ENCODE measurements at places on chromosomes 3 and 15.

GRCh38 chr3:127751782-127752181 is 70.5 kb downstream of the MGLL start:
- no peak for DNase-seq

DNA sequence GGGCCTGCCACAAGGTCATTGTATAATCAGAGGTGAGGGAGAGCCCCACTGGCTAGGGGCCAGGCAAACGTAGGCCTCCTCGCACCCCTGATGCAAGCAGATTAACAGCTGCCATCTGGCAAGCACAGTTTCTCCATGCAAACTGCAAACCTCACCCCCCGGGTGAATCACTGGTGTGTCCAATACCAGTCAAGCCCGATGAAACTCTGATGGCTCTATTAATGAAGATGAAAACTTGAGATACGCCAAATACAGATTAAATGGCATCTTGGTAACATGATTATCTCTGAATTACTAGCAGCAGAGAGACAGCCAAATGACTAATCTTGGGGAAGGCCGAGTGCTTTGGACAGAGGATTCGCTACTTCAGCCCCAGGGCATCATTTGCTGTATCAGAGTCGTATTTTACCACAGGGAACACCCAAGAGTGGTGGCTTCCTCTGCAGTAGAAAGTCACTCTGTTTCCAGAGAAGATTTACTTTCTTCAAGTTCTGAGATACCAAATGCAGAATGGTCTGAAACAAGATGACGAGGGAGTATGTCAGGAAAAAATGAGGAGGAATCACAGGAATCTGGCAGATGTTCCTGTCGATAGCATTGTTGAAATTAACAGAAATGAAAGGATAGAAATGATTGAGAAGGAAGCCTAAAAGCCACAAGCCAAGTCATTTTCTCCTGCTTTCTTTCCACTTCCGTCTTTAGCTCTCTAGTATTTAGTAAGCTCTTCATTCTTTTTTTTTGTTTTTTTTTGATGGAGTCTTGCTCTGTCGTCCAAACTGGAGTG is 96.2 kb upstream of the NR2F2 start:
- no peak for DNase-seq

- peak; percentile 43 for DNase-seq
Observed at GRCh38 chr15:83999396-84000135, 236.0 kb upstream of the GOLGA6L4 start.

- no peak for DNase-seq
Observed at GRCh38 chr15:87752250-87752951, 504.1 kb downstream of the NTRK3 start.

DNA sequence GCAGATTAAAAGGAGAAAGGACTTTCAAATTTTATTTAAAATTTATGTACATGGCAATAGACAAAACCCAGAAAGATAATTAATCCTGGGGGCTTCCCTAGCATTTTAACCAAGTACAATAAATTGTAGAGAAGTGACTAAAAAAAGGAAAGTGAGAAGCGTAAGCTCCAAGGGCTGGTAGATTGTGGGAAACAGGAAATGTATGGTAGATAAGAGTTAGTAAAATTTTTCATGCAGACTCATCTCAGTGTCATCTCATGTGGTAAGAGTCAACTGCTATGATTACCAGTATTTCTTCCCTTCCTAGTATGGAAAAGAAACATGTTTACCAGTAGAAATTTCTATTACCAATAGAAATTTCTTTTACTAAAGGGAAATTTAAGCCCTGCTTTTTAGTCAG is 464.3 kb upstream of the AGTR1 start:
- DNase-seq: no peak

DNA sequence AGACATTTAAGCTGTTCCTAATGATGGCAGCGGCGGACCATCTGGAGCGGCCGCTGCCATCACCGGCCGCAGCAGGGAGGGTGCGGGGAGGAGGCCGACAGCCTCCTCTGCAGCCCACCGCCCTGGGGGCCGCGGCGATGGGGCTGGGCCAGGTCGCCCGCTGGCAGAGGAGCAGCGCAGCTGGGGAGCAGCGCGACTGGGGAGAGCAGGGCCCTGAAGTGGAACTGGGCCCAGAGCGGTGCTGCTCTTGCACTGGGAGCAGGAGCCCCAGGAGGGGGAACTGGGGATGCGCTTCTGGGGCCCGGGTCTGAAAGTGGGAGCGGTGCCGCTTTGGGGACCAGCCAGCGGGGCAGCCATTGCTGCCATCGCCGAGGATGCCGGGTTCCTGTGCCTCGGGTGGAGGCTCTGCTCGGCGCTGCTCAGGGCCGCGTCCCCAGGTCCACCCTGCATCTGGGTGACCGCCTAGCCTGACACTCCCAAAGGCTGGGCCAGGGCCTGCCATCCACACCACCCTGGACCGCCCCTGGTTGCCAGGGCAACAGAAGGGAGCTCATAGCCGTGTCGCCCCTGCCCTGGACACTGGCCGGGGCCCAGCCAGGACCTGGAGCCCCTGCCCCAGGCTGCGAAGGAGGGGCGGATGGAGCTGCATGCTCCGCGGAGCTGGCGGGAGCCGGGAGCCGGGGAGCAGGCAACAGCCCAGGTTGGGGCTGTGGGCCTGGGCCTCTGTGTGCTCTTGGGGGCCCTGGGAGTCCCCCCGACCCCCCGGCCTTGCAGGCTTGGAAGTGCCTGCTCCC is 15.5 kb upstream of the PLA2G4E start:
- DNase-seq: no peak

DNA sequence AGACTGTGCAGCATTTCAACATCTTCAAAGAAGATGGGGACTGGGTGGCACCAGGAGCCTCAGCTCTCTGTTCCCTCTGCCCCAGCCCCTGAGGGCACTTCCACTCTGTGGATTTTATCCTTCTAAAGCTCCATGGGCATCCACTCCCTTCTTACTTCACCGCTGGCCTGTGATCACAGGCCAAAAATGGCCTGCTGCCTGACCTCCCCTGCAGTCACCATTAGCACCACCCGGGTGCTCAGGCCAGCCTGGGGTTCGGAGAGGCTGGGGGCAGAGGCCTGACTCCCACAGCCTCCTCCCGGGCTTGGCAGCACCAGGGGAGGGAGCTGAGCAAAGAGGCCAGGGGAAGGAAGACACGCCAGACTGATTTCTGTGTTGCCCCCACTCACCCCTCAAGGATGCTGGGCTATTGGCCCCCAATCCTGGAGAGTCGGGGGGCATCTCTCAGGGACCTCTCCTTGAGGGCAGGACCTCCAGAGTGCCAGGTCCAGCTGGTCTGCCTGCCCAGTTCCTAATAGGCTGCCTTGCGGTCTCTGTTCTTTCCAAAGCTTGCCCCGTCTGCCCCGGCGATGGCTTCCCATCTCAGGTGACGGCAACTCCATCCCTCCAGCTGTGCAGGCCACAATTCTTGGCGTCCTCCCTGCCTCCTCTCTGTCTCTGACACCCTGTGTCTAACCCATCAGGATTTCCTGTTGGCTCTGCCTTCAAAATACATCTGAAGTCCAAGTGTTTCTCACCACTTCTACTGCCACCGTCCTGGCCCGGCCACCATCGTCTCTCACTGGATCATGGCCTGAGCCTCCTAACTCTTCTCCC is 67.1 kb downstream of the EXOG start:
- DNase-seq: no peak

DNA sequence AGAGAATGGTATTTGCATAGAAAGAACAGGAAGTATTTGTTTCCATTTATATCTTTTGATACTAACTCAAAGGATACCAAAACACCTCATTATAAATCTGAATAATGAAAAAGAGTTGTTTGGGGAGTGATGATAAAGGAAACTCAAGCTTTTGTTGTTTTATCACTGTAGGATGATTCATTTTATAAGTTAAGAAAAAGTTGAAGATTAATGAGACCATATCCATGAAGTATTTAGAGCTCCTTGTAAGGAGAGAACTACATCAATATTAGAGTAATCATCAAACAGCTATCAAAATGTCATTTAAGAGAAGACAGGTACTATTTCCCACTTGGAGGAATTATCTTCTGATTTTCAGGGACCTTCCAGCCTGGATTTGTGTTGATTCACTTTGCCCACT is 92.5 kb downstream of the EPHB1 start:
- no peak for DNase-seq

- no peak for DNase-seq
Observed at GRCh38 chr3:145817870-145818483, 343.0 kb downstream of the PLOD2 start.

DNA sequence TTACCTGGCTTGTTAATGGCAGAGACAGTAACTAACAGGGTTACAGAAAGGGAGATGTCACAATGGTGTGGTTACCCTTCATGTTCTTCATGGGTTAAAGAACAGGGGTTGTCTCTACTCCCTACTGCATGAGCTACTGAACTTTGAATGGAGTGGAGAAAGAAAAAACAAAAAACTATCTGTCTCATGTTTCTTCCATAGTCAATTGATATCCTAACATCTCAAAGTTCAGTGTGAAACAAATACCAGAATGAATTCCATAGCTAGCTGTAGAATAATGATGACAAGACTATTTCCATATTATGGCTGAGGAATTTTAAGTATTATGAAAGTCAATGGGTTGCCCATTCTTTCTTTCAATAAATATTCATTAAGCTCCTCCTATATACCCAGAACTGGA is 161.3 kb upstream of the LPP start:
- no peak for DNase-seq

DNA sequence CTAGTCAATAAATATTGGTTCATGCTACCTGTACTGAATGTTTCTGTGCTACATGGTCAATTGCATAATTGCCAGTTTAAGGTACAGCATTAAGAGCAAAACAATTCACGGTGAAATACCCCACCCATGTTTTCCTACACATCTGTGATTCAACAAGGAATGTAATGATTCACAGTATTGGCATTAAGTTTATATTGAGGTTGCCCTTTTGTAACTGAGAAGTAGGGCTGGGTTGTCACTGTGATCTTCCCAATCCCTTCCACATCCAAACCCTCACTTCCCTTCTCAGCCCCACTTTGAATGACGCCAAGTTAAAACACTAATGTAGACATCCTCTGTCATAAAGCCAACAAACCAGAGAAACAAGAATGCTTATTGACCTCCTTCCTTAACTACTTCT is 112.0 kb upstream of the TJP1 start:
- DNase-seq: peak; percentile 87

DNA sequence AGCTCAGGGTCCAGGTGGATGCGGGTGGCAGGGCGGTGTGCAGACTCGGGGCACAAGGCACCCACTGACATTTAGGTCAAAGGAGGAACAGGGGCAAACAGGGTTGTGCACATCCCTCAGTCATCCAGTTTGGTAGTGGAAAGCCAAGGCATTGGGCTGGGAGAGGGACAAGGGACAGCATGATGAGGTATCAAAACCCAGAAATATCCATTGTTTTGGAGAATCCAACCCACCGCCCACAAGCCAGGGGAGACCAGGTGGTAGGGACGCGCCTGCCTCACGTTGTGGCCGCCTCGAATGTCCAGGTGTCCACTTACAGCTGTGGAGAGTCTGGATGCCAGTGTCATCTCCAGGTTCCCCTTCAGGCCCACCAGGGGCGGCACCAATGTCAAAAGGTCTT is 33.3 kb downstream of the SLC41A3 start:
- no peak for DNase-seq

DNA sequence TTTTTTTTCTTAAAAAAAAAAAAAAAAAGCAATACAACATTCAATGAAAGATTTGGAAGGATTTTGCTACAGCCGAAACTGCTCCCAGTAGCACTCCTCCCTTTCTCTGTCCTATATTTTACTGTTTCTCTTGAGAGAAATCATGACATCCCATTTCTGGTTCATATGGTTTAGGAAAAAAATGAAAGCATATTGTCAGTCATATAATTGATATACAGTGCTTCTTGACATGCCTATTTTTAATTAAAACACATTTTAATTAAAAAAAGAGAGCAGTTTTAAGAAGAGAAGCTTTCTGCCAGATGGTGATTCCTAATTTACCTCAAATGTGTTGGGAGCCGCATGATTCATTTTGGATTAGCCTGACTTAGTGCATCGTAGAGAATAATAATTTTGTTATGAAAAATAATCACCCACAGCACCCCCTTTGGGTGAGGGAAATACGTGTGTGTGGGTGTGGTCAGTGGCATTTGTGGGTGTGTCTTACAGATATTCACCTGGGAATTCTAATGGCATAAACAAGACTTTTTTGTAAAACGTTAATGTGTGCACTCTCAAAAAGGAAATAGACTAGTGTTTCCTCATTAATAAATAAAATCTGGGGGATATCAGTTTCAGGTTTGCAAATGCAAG is 544.5 kb downstream of the MFSD1 start:
- DNase-seq: no peak

- DNase-seq: no peak
Observed at GRCh38 chr3:31240466-31240865, 292.3 kb upstream of the STT3B start.

DNA sequence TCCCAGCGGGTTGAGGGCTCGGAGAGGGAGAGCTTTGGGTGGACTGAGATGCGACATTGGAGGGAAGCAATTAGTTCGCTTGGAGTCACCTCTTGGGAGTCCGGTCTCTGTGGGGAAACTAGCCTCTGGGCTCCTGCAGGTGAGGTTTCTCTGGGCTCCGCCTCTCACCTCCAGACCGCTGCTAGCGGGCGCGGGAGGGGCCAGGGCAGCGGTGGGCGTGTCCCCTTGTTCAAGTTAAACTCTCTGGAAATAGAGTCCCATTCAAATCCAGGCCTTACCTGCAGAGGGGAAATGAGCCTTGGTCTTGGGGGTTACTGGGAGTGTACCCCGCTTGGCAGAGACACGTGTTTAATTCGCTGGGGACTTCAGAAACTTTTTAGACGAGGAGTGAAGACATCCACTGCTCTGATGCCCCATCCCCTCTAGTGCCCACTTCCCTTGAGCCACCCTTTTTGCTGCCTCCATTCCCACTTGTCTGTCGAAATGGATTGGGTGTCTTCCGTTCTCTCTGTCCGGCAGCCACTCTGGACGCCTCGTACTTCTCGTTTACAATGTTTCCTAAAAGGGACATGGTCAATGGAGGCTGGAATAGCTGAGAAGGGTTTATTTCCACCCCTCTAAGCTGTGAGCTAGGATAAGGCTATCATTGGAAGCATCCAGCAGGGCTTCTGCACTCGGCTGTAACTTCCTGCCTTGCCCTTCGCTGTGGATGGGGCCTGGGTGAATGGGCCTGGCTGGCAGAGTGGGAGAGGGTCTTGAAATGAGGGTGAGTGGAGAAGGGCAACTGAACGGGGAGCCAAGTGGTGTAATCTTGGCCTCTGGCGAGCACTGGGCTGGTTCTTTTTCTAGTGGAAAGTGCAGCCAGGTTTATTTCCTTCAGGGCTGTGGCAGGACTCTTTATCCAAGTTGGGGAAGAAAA is 1.1 kb downstream of the MITF start:
- peak; percentile 43 for DNase-seq

DNA sequence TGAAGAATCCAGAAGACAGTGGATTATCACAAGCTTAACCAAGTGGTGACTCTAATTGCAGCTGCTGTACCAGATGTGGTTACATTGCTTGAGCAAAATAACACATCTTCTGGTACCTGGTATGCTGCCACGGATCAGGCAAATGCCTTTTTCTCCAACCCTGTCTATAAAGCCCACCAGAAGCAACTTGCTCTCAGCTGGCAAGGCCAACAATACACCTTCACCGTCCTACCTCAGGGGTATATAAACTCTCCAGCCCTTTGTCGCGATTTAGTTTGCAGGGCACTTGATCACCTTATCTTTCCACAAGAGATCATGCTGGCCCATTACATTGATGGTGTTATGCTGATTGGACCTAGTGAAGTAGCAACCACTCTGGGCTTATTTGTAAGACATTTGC is 52.6 kb downstream of the PAQR5 start:
- no peak for DNase-seq

- DNase-seq: no peak
Observed at GRCh38 chr3:11982341-11982941, 21.7 kb upstream of the SYN2 start.

- DNase-seq: peak; percentile 84
Observed at GRCh38 chr3:184371570-184372018, 6.4 kb downstream of the THPO start.

All from LoVo (cell line).